ENCODE measurements at places on chromosomes 7 and 10. TPM values are rescaled to one million over a fixed set of nuclear protein-coding genes. Genes with fewer than 3 reads are reported as not detected.

DNA sequence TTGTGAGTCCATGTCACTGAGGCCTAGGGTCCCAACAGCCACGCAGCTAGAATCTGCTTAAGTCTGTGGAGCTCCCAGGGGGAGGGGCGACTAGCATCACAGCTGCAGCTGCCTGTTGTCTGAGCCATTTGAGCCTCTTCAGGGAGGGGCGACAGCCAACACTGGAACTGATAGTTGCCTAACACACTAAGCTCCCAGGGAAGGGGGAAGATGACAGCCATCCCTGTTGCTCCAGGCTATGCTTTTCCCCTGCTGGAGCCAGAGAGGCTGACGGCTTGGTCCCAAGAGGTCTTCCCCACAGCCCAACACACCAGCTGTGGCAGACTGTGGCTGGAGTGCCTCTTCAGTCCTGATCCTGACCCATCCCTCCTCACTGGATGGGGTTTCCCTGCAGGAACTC, 817.5 kb downstream of the NXPH1 start:
- DNase-seq = no peak

DNA sequence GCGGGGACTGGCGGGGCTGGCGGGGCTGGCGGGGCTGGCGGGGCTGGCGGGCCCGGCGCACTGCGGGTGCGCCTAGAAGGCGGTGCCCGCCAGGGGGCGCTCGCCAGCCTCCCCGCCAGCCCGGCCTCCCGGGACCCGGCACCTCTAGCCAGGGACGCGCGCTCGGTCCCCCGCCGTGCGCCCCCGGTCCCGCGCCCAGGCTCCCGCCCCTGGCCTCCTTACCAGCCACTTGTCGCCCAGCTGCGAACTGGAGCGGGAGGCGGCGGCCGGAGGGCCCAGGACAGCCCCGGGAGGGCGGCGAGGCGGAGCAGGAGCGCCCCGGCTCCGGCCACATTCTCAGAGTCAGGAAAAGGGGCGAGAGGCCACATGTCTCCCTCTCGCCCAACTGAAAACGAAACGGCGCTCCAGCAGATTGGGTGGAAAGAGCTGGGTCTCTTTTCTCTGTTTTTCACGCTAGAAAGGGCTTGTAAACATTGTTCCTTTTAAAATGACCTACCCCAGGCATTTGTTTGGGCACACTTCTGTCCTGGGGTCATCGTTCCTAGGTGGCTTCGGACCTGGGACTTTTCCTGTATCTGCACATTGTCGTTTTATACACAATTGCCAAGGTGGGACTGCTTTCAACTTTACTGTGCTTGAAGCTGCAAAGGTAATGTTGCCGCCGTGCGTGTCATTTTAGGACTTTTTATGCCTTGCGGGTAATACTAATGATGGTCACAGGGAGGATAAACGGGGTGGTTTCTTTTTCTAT, 378 bp upstream of the PRKCQ start:
- DNase-seq = peak; percentile 53

GRCh38 chr7:87216701-87217508, 2.6 kb downstream of the TMEM243 start:
- no peak for DNase-seq

- DNase-seq = no peak
These were observed 2.6 kb upstream of the GATA3 start for GRCh38 chr10:8051851-8052257.

DNA sequence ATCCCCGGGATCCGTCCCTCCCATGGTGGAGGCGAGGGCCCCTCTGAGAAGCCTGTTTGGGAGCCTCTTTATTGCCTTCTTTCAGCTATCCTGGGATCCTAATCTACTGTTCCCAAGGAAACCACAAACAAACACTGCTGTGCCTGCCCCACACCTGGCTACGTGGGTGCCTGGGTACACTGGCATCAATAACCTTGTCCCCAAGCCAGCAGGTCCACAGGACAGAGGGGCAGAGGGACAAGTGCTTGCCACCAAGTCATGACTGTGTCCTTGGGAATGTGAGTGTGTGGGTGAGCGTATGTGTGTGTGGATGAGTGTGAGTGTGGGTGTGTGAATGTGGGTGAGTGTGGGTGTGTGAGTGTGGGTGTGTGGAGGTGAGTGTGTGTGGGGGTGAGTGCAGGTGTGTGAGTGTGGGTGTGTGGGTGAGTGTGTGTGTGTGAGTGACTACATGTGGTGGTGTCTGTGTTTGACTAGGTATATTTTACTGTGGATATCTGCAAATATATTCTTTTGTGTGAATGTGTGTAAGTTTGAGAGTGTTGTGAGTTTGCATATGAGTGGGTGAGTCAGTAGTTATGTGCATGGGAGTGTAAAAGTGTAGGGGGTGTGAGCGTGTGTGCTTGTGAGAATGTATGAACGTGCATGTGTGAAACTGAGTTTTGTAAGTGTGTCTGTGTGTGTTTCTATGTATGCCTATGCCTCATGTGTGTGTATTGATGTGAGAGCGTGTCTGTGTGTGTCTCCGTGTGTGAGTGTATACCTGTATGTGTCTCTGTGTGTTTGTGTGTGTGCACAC, 96.1 kb downstream of the TNS3 start:
- no peak for DNase-seq

Gene TMEM236
- not detected for total RNA-seq

Gene EEPD1
- 10.0 TPM for total RNA-seq

Gene MBLAC1
- total RNA-seq = 1.8 TPM
